ENCODE measurements at places on chromosomes 2 and 18.

DNA sequence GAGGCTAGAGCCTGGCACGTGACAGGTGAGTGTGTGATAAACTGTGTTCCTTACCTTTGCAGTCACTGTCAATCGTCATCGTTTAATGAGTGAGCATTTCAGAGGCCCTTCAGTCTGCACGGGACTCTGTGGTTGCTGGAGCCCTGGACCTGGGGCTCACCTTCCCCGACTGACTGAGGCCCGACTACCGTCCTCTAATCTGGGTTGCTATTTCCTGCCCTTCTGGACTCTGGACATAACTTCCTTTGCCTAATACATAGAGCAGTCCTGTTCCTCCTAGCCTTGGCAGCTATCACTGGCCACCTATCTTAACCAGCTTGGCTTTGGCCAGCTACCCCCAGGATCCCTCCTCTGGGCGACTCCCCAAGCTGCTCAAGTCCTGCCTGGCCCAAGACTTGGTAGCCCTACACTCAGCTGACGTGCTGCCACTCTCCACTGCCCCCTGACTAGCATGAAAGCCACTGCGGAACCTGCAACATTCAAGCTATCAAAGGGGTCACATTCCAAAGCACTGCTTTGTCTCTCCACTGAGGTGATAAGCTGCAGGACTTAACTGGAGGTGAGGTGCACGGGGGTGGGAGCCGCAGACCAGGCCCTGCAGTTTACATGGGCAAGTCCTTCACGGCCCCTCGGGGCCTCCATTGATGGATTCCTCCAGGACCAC, 11.1 kb upstream of the RAB17 start:
- DNase-seq, result no peak

GRCh38 chr18:30333310-30333709, 709.2 kb downstream of the DSC3 start:
- DNase-seq, result no peak

DNA sequence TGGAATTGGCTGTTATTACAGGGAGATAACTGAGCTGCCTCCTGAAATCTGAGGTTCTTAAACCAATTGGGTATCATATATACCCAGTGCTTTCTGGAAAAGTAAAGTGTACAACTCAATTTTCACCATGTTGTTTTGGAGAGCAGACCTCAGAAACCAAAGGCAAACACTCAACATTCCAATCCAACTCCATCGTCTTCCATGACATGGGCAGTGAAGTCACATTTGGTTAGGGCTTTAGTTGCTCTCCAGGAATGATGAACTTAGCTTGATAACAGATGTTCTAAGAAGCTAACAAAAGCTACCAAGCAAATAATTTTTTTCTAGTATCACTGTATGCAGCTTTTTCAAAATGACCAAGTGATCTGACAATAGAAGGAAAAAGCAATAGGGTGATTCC, 107.0 kb upstream of the SLC35G4 start:
- no peak for DNase-seq

DNA sequence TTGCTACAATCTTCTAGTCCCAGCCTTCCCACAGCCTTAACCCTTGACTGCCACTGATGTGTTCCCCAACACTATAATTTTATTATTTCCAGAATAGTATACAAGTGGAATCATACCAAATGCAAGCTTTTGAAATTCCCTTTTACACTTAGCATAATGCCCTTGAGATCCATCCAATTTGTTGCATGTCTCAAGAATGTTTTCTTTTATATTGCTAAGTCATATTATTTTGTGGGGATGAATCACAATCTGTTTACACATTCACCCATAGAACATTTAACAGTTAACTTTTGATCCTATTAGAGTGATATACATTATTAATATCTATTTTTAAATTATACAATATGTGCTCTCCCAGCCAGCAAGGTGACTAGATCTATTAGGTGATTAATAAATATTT, 74.3 kb upstream of the KYNU start:
- no peak for DNase-seq

DNA sequence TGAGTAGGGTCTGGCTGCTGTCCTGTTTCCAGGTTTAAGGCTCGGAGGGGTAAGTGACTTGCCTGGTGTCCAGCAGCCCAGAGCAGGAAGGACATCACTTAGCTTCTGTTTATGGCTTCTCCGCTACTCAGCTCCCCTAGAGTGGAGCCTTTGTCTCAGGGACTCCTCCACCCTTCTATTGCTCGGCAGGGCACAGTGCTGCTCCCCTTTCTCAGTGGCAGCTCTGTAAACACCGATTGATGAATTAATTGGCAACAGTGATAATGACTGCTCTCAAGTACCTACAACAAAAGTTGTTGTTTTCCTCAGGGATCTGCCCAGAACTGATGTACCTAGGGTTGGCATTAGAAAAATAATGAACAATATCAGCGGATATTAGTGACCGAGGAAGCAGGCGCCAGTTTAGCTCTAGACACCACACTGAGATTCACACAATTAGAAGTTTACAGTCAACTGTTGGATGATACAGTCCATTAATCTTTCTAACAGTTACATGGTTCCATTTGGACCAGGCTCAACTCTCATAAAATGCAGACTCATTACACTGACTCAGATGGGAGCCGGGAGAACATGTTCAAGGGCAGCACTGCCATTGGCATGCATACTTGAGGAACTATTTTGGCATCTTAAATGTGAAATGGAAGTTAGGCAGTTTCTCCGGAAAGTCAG, 265.7 kb downstream of the MTX2 start:
- DNase-seq, result no peak

GRCh38 chr2:157303612-157304011, 22.0 kb downstream of the ERMN start:
- DNase-seq, result no peak

GRCh38 chr2:235852526-235852920, 315.7 kb downstream of the GBX2 start:
- no peak for DNase-seq

- DNase-seq, result no peak
Measured at GRCh38 chr2:115163572-115163971, 721.1 kb downstream of the DPP10 start.

DNA sequence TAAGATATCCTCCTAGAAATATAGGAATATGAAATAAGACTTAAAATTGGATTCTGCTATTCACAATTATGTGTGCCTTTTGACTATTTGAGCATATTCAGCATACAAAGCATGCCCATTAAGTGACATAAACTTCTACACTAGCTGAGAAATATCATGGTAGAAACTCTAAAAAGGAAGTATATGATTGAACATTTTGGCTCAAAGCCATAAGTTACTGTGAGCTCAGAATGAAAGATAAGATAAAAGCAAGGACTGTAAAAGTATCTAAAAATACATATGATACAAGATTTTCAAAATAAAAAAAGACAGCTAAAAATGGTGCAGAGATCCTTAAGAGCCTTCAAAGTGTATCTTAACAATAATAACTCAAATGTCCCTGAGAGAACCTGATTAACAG, 340.5 kb upstream of the SLC39A10 start:
- DNase-seq, result no peak

GRCh38 chr18:74996055-74996454, 212.9 kb downstream of the PTGR3 start:
- DNase-seq, result peak; percentile 50

GRCh38 chr18:57131782-57132181, 15.1 kb upstream of the BOD1L2 start:
- no peak for DNase-seq

GRCh38 chr18:51077217-51077616, 47.2 kb downstream of the SMAD4 start:
- DNase-seq, result peak; percentile 87

DNA sequence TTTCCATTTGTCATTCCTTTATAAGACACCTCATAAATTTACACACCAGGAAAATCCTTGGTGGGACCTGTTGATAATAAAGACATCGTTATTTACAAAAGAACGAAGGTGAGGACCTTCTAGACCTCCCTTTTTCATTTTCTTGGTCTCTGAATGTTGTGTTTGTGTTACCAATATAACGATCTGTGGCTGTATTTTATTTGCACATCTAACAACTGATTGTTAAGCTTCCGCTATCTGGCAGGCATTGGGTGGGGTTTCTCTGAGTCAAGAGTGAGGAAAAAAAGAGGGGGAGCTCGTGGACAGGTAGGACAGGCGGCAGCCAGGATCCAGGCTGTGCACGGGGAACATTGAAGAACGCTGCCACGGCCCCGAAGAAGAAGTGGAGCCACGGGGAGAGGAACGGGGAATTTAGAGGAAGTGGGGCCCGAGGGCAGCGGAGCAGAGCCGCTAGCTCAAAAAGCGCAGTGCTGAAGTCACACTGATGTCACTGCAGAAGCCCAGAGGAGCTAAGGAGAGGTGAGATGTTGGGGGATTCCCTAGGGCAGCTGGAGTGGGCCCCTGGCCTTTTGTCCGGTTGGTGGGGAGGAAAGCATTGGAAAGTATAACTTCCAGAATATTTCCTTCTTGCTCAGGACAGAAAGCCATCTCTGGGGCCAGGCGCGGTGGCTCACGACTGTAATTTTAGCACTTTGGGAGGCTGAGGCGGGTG, 20.9 kb upstream of the DNMT3A start:
- no peak for DNase-seq

DNA sequence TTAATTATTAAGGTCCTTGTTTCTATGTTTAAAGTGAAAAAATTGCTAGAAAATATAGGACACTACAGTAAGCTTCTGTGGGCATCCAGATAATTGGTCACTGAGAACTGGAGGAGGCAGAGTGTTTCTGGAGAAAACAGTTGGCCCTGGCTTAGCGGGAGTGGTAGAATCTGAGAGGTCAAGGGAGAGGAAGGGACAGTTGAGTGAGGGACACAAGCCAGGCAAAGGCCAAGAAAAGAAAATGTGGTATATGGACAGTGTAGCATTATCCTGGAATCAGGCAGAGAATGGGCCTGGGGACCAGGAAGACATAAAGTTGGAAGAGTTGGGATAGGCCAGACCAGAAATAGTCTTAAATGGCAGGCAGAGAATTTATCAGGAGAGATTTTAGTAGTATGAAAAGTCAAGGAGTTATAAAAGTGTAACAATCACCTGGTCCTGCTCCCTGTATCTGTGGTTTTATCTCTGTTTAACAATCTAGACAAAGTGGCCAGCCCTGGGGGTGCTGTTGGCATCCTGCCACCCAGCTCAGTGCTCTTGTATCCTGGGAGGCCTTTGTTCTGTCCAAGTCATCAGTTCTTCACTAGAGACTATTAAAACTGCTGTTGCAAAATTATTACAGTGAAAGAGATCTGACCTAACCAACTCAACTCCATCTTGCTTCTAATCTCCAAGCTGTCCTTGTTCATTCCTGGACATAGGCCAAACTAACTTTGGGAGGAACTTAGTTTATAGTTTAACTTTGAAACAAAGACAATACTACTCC, 15.4 kb upstream of the MSGN1 start:
- no peak for DNase-seq

GRCh38 chr2:2788076-2788475, 457.0 kb upstream of the MYT1L start:
- DNase-seq, result no peak

DNA sequence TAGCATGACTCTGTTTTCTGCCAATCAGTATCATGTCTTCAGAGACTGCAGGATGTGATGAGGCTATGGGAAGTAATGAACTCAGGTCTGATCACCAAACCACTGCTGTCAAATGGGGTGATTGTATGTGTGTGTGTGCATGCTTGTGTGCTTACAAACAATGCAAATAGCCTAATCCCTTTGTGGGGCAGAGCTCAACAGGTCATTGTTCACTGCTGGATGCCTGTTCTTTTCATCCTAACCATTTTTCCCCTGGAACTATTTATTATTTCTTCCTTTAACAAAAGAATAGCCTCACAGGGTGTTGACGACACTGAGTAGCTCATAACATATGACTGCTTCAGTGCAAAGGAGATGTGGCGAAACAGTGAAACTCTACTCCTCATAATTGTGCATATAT, 55.9 kb downstream of the NXPH2 start:
- DNase-seq, result no peak

- DNase-seq, result no peak
Measured at GRCh38 chr2:176496761-176497160, 227.5 kb downstream of the MTX2 start.

GRCh38 chr2:57881998-57882888, 164.4 kb upstream of the VRK2 start:
- no peak for DNase-seq

DNA sequence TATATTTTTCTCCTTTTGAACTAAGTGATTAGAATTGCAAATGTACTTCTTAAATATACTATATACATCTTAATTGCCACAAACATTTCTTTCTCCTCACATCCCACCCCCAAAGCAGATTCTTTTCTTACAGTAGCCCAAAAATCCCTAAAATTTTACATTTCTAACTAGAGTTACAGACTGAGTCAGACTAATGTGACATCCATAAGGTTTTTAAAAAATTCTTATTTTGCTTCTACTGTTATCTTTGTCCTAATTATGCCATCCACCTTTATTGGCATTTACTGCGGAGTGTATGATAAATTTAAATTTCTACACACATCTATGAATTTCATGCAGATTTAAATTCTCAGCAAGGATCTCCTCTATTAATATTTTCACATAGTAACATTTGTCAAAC, 15.8 kb downstream of the PELI1 start:
- DNase-seq, result no peak

DNA sequence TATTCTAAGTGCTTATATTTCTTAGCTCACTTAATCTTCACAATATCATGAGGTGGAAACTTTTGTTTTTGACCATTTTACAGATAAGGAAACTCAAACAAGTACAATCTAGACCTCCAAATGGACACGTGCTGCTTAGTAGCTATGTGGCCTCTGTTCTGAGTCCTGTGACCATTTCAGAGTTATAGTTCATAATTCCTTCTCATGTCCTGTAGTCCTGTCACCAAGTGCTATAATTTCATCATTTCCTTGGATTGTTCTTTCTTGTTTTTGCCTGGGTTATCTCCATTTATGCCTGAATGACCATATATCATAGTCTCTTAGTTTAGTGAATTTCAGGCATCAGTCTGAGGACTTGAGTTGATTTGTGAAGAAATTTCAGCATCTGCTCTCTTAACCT, 91.7 kb downstream of the NUP35 start:
- DNase-seq, result no peak

DNA sequence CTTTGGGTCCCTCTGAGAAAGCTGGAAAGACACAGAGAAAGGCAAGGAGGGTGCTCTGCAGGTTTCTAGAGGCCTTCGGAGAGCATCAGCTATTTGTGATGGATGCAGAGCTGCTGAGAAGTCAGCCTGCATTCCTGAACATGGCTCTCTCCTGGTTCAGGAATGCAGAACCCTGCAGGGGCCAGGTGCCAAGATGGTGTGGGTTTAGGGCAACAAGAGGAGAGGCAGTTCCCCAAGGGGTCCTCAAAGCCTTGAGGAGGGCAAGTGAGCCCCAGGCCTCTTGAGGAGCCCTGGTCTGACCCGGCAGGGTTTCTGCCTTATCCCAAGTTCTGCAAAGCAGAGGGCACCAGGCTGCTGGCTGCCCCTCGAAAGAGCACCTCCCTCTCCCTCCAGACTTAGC, 93.3 kb downstream of the HS1BP3 start:
- no peak for DNase-seq

DNA sequence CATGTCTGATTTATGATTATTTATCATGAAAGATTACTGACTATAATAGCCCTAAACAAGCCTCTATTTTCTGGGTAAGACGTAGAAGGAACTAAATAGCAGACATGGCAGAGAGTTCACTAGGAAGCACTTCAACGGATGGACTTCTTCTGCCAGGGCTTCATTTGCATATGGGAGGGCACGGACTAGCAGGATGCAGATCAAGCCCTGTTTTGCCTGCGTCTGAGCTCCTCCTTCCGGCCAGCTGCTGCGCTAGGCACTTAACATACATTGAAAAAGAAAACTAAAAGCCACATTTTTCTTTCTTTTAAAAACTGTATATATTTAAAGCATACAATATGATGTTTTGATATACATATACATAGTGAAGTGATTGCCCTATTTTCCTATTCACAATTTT, 340.0 kb upstream of the MEX3C start:
- peak; percentile 84 for DNase-seq

GRCh38 chr18:39753178-39753577, 2187.6 kb upstream of the CELF4 start:
- no peak for DNase-seq
